ENCODE measurements at places on chromosomes 12 and 14.
A peak's percentile ranks its signal among the peaks of the same experiment; 100 is the strongest.

- peak; percentile 83 for DNase-seq
Measured at GRCh38 chr12:2110849-2111566, 58.2 kb downstream of the CACNA1C start.

- DNase-seq: no peak
Measured at GRCh38 chr12:69348162-69348938, at the start of gene LYZ. LYZ (plus strand) TSS chr12:69348381; CDS start chr12:69348409, 28 bp downstream.

DNA sequence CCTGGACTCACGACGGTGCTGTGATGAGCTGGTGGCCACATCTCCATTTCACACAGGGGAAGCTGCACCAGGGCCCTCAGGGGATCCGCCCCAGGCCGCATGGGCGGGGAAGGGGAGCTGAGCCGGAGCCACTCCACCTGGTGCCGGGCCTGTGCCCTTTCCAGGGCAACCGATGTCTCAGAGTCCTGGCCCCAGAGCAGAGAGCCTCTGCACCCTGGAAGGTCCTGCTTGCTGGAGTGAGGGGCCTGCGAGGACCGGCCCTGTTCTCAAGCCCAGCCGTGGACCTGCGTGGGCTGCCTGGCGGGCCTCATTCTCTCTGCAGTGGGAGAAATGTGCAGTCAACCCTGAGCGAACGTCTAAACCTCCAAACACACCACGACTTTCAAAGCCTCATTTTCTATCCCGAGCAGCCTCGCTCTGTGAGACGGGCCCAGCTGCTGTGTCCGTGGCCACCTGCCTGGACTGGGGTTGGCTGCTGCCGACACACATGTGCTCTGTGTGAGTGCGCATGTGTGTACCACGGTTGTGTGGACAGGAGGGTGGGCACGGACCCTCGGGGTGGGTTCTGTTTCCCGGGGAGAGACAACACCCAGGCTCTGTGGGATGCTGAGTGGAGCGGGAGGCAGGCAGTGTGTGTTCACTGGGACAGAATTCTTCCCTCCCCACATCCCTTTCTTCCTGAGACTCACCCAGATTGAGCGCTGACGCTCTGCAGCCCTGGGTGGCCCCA lies 163.5 kb downstream of the KIF26A start:
- DNase-seq: no peak

GRCh38 chr12:98509063-98509462 lies 6.3 kb upstream of the TMPO start:
- DNase-seq: no peak

DNA sequence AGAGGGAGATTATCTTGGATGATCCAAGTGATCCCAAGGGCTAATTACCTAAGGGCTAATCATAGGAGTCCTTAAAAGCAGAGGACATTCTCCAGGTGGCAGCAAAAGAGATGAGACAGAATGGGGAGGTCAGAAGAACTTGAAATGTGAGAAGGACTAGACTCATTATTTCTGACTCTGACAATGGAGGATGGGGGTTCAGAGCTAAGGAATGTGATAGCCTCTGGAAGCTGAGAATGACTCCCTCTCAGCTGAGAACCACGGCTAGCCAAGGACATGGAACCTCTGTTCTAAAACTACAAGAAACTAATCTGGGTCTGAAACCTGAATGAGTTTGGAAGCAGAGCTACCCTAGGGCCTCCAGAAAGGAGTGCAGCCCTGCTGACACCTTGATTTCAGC lies 35.6 kb upstream of the ANKS1B start:
- DNase-seq: peak; percentile 84

GRCh38 chr12:57842342-57843294 lies 3.9 kb downstream of the CTDSP2 start:
- peak; percentile 82 for DNase-seq

DNA sequence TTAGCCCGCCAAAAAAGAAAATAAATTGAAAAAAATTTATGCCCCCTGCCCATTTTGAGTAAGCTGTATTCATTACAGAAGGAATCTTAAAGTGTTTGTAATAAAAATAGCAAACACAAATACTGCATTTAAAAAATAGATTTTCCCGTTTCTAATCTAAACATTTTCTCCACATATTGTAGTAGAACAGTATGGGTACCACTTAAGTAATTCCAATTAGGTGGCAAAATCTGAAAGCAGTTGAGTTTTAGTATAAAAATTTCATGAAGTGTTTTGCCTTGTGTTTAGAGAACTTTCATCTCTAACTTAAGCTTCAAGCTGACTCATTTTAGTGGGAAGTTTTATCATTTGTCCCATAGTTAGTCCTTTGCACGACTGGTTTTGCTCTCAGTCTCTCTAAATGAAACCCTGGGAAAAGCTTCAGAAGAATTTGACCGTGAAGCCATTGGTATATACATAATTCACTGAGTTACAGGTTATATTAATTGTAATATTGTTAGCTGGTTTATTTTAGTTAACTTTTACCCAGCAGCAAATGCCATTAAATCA lies 214.6 kb downstream of the ERC1 start:
- no peak for DNase-seq

- no peak for DNase-seq
Measured at GRCh38 chr14:99253890-99254289, 18.1 kb downstream of the BCL11B start.

DNA sequence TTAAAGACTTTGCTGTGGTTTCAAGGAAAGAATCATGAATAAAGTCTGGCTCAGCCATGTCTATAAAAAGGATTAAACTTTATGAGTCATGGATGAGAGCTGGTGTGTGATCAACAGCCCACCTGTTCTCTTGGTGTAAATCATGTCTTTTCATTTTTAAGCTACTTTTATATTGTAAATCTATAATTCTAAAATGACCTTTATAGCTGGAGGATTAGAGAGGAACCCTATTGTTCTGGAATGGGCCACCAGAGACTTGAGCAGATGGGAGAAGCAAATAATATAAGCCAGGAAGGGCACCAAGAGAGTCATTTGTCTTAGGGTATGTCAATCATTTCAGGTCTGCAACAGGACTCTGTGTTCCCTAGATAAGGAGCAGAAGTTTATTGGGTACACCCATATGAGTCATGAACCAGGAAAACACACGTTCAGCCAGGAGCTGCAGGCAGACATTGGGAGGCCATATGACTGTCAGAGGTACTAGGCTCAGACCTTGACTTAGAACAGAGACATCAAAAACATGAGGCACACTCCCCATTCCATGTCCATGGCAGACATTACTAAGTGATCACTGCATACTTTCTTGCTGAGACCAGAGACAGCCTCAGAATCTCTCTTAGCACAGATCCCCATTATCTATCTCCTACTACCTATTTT lies 49.3 kb downstream of the NDUFA12 start:
- peak; percentile 76 for DNase-seq

- DNase-seq: peak; percentile 17
Measured at GRCh38 chr12:98294051-98294805, 221.2 kb upstream of the TMPO start.

DNA sequence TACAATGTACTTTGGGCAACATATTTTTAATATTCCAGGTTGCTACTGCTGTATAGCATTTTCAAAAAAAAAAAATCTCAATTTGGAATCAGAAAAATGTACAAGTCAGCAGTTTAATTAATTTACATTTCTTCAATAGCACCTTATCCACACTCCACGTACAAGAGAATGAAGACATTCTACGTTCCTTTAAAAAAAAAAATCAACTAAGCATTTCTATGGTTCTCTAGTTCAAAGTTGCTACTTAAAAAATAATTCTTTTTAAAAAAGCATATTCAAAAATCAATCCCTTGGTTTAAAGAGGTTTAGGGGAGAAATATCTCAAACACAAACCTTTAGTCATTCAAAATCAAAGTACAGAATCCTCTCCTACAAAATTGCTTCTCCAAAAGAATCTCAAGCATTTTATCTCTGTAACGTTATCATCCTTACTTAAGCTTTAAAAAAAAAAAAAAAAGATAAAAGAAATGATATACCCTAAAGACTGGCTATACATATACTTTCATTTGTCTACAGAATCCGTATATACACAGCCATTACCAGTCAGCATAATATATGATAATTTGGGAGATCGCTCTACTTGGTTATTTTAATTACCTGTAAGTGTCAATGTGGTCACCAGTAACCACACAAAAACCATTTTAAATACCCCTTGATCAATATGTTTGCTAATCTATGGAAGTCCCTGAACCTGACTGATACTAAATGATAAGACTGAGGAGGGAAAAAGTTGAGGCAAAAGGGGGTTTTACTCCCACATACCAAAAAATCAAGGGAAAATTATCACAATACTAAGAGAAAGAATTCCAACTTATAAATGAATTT lies 2.7 kb downstream of the MED13L start:
- DNase-seq: peak; percentile 29

- no peak for DNase-seq
Measured at GRCh38 chr14:26765768-26766520, 168.1 kb upstream of the NOVA1 start.

- DNase-seq: no peak
Measured at GRCh38 chr12:727321-727720, 25.1 kb upstream of the WNK1 start.

DNA sequence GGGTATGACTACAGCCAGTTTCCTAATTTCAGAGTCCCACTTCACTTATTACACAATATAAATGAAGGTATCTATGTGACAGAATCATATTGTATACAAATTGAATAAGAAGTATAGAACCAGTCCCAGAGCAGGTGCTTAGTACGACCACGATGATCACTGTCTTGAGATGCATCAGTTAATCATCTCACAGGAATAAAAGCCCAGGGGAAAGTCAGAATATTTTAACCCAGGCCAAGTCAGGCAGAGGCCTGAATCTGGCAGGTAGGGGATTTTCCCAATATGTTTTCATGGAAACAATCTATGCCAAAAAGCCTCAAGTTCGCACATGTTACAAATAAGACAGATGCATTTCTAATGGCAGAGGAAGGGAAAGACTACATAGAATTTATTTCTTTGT lies 758.4 kb downstream of the BCL11B start:
- DNase-seq: no peak

DNA sequence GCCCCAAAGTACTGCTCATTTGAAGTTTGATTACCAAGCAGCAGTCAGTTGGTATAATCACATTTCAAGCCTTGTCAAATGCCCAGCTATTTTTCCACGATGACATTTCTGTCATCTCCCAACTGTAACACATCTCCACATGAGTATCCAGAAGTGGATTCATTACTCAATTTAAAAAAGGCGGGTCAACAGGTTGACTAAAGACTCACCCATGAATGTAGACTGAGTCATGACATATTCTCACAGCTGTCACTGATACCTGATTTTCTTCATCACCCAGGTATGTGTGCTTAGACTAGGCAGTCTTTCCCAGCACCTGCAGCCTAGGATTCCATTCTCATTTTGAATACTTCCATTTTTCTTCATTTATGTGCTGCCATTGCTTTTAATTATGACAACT lies 75.1 kb upstream of the DBX2 start:
- DNase-seq: no peak

- no peak for DNase-seq
Measured at GRCh38 chr14:35384455-35385041, 20.0 kb downstream of the NFKBIA start.

DNA sequence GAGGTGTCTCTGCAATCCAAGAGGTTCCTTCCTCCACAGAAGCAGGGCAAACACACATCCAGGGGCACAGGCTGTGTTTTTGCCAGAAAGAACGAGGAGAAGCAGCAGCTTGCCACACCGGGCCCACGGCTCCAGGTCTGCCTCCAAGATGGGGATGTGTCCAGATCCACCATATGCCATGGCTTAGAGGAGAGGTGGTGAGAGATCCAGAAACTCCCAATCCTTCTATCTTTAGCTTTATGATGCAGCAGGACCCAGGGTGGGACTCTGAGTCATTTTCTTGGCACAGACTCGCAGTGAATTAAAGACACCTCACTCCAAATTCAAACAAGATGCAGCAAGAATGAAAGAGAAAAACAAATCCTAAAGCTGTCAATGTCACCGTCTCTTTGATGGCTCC lies 481.4 kb upstream of the TMEM132C start:
- DNase-seq: no peak

DNA sequence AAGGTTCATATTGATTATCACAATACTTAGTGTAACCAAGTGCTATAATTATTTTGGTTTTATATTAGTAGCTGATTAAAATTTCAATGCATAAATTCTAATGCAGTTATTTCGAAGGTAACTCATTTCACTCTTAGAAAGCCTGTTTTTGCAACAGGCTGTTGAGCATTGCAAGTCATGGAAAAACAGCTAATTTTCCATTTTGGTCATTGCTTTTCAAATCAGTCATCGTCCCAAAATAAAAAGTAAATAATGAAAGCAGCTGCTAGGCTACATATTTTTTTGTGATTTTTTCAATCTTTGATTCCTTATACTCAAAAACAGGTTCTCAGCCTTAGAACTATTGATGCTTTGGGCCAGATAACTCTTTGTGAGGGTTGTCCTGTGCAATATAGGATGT lies 22.9 kb downstream of the VEZT start:
- no peak for DNase-seq

GRCh38 chr14:97010491-97011160 lies 213.4 kb downstream of the VRK1 start:
- no peak for DNase-seq

DNA sequence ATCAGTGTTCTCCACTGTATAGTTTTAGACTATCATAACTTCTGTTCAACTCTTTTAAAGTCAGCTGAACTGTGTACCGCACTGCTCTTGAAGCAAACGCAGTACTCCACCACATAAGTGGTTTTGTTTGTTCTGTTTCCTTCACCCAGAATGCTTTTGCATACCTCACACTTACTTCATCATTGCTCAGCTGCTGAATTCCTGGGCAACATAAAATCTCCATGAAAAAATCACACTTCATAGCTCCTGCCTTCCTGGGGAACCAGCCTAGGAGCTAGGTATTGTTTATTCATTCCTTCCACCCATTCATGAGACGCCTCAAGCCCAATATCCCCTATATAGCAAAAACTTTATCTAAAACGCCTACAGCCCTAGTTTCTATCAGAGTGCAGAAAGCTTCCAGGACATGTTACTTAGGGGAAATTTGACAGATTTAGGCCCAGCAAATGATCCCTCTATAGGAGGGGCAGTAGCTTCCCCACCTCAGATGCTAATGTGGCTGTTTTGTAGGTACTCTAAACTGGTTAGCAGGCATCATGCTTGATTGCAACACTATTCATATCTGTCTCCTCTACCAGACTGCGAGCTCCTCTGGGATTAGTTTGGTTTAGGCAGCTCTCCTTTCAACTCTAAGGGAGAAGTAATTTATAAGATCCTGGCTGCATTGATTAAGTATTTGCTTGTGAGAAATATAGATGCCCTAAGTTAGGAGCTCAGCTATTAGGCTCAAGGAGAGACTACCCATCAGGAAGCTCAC lies 44.5 kb downstream of the LRRC9 start:
- no peak for DNase-seq

- DNase-seq: no peak
Measured at GRCh38 chr12:101690544-101691098, 6.8 kb upstream of the CHPT1 start.

- no peak for DNase-seq
Measured at GRCh38 chr12:130768120-130768519, 52.0 kb upstream of the RIMBP2 start.

DNA sequence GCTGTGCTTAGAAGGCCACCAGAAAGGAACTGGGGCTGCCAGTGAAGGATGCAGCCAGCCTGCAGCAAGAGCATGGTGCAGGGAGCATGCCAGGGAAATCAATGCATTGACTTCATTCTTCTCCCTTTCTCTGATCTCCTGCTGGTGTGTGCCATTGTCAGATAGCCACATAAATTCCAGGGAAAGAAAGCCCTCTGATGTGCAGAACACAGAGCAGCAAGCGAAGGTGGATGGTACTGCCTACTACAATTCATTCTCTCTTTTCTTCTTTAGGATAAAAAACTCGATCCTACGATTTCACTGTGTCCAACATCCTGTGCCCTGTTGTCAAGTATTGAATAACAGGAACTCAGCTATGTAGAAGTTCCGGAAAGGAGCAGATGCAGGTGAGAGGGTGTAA lies 446.7 kb upstream of the TMEM132C start:
- DNase-seq: no peak

- DNase-seq: peak; percentile 52
Measured at GRCh38 chr12:81332054-81332453, 254.2 kb downstream of the ACSS3 start.

- DNase-seq: peak; percentile 62
Measured at GRCh38 chr12:54759751-54760150, 94.6 kb upstream of the MUCL1 start.

All from NCI-H82 (cell line).